Heart left ventricle (tissue), 16 donors: ENCODE measurements at places on chromosomes 11 and 22. TPM values are rescaled to one million over a fixed set of nuclear protein-coding genes. Genes with fewer than 3 reads are reported as not detected.

DNA sequence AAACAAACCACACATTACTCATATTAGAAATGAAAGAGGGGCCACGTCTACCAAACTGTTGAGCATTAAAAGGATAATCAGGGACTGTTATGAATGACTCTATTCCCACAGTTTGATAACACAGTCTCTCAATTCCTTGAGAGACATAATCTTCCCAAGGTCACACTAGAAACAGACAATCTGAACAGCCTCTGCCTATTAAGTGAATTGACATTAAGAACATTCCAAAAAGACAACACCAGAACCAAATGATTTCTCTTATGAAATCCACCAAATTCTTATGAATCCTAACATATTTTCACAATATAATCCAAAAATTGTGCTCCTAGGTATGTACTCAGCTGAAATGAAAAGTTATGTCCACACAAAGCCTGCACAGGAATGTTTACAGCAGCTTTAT lies 4.6 kb downstream of the RFPL1 start:
- no peaks in the 10 kb centered on the region for H3K4me1 ChIP-seq
- DNase-seq = no peak
- H3K36me3 ChIP-seq = no peaks in the 10 kb centered on the region
- H3K27ac ChIP-seq = no peak overlapping the region
- H3K4me3 ChIP-seq = no peak overlapping the region
- no peaks in the 10 kb centered on the region for H3K27me3 ChIP-seq

DNA sequence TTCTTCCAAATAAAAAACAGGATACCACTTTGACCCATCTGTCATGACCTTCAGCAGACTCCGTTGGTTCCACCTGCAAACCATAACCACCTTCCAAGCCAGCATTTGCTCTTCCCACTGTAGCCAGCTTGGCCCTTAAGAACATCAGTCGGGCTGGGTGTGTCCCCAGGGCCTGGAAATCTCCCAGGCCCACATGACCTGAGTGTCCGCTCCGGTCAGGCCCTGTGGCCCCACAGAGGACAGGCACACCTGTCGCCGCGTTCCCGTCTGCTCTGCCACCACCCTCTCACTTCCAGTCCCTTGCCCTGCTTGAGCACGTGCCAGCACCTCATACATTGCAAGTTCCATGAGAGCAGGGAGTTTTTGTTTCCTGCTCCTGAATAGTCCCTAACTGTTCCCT lies 65.7 kb upstream of the PITPNB start:
- DNase-seq = no peak
- H3K4me3 ChIP-seq = no peak overlapping the region
- peaks cover 76% of the 10 kb centered on the region for H3K36me3 ChIP-seq
- no peak overlapping the region for H3K27ac ChIP-seq

DNA sequence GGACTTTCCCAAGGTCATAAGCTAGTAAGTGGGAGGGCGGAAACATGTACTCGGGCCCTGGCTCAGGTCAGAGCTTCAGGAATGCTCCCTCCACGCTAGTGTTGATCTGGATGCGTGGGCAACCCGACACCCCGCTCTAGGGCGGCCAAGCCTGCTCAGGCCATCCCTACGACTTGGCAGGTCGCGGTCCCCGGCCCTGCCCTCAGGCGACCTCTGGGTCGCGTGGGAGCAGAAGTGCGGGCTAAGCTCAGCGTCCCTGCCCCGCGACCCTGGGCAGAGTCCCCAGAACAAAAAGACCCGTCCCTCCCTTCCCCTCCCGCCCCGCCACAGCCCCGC lies 781 bp upstream of the TEF start:
- H3K4me3 ChIP-seq = peak overlapping the region; percentile 100
- DNase-seq = peak; percentile 87
- H3K36me3 ChIP-seq = no peaks in the 10 kb centered on the region
- H3K27ac ChIP-seq = peak overlapping the region; percentile 98

GRCh38 chr11:128904656-128905344 lies 13.6 kb downstream of the KCNJ5 start:
- peak overlapping the region; percentile 62 for H3K4me3 ChIP-seq
- H3K27ac ChIP-seq = peak overlapping the region; percentile 69
- peak; percentile 69 for DNase-seq
- no peaks in the 10 kb centered on the region for H3K36me3 ChIP-seq
- H3K27me3 ChIP-seq = no peaks in the 10 kb centered on the region

DNA sequence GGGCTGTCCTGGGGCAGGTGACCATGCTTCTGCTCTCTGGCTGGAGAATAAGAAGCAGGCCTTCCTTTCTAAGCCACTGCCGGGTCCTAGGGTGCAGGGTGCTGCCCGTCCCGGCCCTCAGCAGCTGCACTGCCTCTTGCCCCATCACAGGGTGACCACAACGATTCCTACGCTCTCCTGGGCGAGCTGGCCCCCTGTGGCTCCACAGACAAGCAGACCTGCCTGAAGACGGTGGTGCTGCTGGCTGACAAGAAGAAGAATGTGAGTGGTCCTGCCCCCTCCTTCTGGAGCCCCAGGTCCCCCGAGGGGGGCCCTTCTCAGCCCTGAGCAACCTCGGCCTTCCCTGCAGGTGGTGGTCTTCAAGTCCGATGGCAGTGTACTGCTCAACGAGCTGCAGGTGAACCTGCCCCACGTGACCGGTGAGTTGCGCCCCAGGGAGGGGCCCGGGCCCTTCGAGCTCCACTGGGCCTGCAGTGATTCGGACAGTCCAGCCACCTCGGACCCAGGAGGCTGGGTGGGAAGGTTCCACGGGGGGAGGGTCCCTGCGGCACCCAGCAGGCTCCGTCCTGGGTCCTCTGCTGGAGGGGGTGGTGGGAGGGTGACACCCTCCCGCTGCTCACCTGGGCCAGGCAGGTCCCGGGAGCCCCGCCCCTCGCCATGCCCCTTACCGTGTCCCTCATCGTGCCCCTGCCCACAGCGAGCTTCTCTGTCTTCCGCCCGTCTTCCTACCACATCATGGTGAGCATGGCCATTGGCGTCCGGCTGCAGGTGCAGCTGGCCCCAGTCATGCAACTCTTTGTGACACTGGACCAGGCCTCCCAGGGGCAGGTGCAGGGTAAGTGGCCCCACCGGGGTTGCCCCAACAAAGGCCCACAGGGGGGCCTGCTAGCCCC lies 8.3 kb downstream of the MUC2 start:
- no peak overlapping the region for H3K4me3 ChIP-seq
- no peak overlapping the region for H3K27ac ChIP-seq
- H3K36me3 ChIP-seq = no peaks in the 10 kb centered on the region
- H3K4me1 ChIP-seq = no peaks in the 10 kb centered on the region

DNA sequence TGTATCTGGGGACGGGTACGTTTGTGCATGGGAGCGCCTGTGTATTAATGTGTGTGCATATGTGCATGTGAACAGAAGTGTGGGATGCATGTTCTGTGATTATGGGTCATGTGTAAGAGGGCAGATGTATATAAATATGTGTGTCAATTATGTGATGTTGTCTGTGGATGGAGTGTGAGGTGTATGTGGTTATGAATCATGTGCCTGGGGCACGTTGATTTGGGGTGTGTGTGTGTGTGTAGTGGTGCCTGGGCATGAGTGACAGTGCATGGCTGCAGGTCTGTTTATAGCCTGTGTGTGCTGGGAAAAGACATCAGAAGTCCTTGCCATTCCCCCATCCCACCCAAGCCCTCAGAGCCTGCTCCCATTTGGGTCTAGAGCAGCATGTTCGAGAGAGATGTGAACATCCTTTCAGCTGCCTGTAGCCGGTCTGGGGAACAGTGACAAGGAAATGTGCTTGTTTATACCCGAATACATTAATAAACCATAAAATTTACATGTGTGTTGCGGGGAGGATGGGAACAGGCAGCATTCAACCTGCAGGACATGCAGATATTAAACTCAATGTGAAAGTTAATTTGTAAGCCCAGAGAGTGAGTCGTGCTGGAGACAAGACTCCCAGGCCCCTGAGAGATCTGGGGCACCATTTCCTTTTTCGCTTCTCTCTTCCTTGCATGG lies 129.0 kb downstream of the NECTIN1 start:
- H3K27ac ChIP-seq = no peak overlapping the region
- H3K27me3 ChIP-seq = no peaks in the 10 kb centered on the region
- H3K4me3 ChIP-seq = no peak overlapping the region
- no peak for DNase-seq

- H3K36me3 ChIP-seq = no peaks in the 10 kb centered on the region
- H3K4me3 ChIP-seq = no peak overlapping the region
- no peaks in the 10 kb centered on the region for H3K4me1 ChIP-seq
- H3K27ac ChIP-seq = no peak overlapping the region
Measured at GRCh38 chr11:106311531-106312230, 234.2 kb downstream of the AASDHPPT start.

GRCh38 chr11:3642071-3642951 lies 519 bp upstream of the ART5 start:
- H3K4me1 ChIP-seq = peaks cover 7% of the 10 kb centered on the region

SCGB1C1 gene
- not detected for total RNA-seq

SYCE3 gene
- total RNA-seq = not detected
